Lower leg skin (tissue), 4 donors: ENCODE measurements at places on chromosomes 6 and 20. TPM values are rescaled to one million over a fixed set of nuclear protein-coding genes. Genes with fewer than 3 reads are reported as not detected.

- DNase-seq: peak; percentile 31
These were observed 1.1 kb upstream of the SYTL3 start for GRCh38 chr6:158648682-158649131.

- no peak for DNase-seq
These were observed 675.1 kb upstream of the MMS22L start for GRCh38 chr6:97958134-97958533.

- DNase-seq: peak; percentile 66
These were observed 297.2 kb downstream of the CDH26 start for GRCh38 chr20:60255415-60255814.

DNA sequence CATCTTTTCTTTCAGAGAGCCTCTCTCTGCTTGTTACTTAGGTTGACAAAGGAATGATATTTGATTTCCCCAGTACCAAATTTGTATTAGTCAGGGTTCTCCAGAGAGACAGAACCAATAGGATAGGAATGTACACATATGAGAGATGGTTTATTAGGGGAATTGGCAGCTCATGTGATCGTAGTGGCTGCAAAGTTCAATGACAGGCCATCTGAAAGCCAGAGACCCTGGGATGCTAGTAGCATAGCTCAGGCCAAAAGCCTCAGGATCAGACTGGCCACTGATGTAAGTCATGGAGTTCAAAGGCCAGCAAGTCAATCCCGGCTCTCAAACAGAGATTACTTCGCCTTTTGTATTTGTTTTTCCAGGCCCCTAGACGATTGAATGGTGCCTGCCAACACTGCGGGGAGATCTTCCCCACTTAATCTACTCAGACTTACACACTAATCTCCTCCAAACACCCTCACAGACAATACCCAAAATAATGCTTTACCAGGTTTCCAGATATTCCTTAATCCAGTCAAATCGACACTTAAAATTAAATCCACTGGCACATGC, 215.5 kb downstream of the ALDH8A1 start:
- no peak for DNase-seq

DNA sequence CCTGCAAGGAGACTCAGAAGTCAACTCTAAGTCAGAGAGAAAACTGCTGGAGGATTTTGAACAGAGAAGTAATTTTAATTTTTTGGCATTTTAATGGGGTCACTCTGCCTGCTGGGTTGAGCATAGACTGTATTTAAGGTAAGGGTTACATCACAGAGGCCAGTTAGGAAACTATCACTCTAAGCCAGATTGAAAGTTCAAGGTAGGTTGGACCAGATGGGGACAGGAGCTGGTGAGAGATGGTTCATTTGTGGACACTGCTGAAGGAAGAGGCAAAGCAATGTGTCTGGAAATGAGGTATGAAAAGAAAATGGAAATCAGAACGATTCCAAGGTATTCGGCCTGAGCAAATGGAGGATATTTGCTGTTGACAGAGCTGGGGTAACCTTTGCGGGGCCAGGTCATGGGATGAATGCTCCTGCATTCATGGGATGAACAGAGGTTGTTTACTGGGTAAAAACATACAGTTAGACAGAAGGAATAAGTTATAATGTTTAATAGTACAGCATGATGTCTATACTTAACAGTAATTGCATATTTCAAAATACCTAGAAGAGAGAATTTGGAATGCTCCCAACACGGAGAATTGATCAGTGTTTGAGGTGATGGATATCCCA, 26.9 kb downstream of the FRK start:
- DNase-seq: no peak

DNA sequence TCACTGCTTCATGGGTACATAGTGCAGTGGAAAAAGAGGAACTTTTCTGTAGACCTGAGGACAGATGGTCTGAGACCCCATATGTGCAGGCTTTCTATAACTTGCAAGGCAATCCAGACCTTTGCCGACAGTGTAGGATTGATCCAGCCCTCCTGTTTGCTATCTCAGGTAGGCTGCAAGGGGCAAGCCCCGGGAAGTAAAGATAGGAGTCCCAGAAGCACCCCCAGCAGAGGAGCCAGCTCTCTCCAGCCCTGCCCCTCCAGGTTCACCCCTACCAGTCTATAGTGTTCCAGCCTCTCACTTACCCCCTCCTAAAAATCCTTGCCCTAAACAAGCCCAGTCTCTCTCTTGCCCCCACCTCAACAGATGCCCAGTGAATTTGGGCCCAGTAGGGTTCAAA, 96.2 kb downstream of the FAXC start:
- DNase-seq: no peak

GRCh38 chr20:22462975-22463914, 121.1 kb downstream of the FOXA2 start:
- DNase-seq: no peak

- DNase-seq: no peak
These were observed 746 bp upstream of the PRND start for GRCh38 chr20:4720977-4721349.

GRCh38 chr6:5334341-5334740, 73.0 kb downstream of the FARS2 start:
- DNase-seq: no peak

DNA sequence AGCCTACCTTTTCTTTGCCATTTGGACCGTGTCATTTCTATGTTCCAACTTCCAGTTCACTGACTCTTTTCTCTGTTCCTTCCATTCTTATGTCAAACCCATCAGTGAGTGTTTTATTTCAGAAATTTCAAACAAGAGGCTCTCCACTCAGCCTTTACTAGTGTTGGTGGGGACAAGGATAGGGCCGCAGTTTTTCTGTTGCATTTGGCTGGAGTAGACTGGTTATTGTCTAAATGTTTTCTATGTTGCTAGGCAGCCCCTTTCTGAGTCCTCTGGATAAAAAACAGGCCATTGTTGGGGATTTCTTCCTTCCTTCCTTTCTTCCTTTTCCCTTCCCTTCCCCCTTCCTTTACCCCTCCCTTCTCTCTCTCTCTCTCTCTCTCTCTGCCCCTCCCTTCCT, 288.6 kb downstream of the PRKN start:
- DNase-seq: no peak

GRCh38 chr6:51526922-51527321, 560.5 kb downstream of the PKHD1 start:
- no peak for DNase-seq

GINS1 gene
- total RNA-seq: 1.2 TPM

PTP4A1 gene
- 18.1 TPM for total RNA-seq

AIF1 gene
- 8.3 TPM for total RNA-seq

PROKR2 gene
- total RNA-seq: not detected
